ENCODE measurements at places on chromosomes 16 and 17. TPM values are rescaled to one million over a fixed set of nuclear protein-coding genes. Genes with fewer than 3 reads are reported as not detected.

The OMG gene
- polyA plus RNA-seq: 0.30 TPM

The RPTOR gene
- polyA plus RNA-seq: 16.7 TPM

The OR2C1 gene
- polyA plus RNA-seq: not detected

The HBQ1 gene
- polyA plus RNA-seq: not detected

The SMPD3 gene
- polyA plus RNA-seq: 0.07 TPM

The SEPHS2 gene
- polyA plus RNA-seq: 18.9 TPM
